ENCODE measurements at places on chromosomes 4 and X. TPM values are rescaled to one million over a fixed set of nuclear protein-coding genes. Genes with fewer than 3 reads are reported as not detected.

Gene RPL9
- 3,557 TPM for total RNA-seq

Gene MTNR1A
- total RNA-seq: 0.38 TPM

Gene UGT2A1
- not detected for total RNA-seq

Gene SSX3
- not detected for total RNA-seq
